ENCODE measurements at places on chromosomes 2 and 18.

DNA sequence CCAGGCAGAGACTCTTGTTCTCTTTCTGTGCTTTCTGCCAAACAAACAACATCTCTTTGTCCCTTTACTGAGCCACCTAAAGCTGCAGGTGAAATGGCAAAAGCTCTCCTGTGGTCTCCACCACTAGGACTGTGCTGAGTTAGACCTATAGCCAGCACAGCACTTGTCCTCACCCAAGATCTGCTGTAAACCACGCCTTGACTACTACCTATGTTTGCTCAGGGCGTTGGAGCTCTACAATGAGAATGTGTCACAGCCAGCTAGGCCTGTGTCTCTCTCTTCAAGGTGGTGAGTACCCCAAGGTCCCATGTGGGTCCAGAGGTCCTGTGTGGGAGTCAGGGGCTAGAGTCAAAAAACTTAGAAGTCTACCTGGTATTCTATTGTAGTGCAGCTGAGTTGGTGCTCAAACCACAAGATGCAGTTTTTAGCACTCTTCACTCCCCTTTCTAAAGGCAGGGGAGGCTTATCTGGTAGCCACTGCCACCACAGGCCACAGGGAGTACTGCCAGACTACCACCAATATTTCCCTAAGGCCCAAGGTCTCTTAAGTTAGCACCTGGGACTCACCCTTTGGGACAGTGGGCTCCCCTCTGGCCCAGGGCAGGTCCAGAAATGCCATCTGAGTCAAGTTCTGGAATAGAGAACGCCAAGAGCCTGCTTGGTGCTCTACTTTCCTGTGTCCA is 96.8 kb upstream of the RPRM start:
- no peak for DNase-seq

GRCh38 chr2:118668431-118669424 is 178.7 kb downstream of the EN1 start:
- no peak for DNase-seq

GRCh38 chr18:36757081-36757480 is 71.7 kb downstream of the TPGS2 start:
- DNase-seq: peak; percentile 58

DNA sequence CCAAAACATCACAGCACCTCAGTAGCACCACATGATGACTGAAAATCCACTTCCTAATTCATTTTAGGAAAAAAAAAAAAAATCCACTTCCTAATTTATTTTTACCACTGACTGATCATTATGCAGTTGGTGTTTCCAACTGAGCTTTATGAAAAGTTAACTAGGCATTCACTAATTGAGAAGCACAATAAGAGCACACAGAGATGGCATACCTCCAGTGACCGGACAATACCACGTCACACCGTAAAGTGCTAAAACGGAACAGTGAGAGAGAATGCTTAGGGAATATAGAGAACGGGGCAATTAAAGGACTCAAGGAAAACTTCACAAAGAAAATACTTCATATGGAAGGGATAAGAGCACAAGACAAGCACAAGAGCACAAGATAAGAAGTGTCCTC is 212.5 kb downstream of the NBAS start:
- DNase-seq: no peak

DNA sequence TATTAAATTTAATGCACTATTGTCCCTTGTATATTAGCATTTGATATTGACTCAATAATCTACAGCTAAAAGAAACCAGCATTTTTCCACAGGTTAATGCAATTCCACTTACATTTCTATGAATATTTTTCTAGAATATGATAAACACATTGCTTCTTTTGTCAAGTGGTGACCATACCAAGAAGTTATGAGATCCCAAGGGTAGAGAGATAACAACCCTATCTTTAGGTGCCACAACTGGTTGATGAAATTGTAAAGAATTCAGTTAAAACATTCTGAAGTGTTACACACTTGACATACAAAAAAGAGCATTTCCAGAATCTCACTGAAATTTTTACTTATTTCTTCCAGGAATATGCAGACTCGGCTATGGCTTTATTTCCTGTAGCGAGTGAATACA is 56.0 kb downstream of the ABCG8 start:
- DNase-seq: no peak

DNA sequence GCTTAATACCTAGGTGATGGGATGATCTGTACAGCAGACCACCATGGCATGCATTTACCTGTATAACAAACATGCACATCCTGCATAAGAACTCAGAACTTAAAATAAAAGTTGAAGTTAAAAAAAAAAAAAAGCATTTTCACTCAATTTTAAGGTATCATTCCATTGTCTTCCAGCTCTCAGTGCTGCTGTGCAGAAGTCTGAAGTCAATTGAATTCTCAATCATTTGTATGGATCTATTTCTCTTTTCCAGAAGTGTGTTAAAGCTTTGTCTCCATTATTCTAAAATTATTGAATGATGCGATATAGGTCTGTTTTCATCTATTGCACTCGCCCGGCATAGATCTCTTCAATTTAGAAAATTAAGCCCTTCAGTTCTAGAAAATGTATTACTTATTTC is 202.5 kb upstream of the EPAS1 start:
- no peak for DNase-seq

GRCh38 chr2:189056200-189057106 is 82.3 kb downstream of the COL3A1 start:
- DNase-seq: no peak

DNA sequence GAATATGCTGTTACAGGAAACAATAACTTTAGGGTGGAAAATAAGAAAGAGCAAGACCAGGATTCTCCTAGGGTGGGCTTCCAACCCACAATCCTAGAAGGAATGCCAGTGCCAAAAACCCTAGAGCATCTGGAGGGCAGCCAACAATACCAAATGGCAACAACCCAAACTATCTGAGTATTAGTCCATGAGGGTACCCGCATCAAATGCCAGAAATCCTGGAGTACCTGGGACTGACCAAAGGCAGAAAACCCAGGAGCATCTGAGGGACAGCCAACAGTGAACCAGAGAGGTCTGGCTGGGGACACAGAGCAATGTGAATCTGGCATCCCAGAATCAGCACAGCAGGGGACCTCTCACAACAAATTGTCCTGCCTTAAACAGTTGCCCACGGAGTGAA is 126.3 kb downstream of the SCG2 start:
- DNase-seq: no peak

DNA sequence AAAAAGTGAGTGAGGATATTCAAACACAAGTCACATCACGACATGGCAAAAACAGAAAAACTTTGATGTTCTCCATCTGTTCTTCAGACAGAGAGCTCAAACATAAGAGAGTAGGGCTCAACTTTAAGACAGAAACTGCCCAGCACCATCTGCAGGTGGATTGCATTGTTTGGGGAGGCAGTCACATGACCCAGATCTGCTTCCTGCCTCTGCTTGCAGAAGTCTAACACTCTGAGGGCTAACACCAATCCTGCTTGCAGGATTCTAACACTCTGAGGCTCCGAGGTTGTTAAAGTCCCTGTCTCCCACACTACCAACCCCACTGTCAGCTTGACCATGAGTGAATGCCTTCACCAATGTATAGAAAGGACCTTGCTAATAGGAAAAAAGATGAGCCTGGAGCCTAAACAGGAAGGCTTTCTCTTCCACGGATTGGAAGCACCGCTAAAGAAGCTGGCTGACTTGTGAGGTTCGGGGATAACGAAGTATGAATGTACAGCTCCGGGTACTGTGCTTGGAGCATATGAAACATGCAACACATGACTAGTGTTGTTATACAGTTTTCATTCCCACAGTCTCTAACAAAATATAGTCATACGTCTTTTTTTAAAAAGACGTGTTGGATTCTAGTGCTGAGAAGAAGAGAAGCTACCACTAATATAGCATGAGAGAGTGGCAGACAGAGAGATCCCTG is 176.6 kb upstream of the CREB1 start:
- DNase-seq: no peak

GRCh38 chr2:12549641-12550040 is 167.1 kb upstream of the TRIB2 start:
- DNase-seq: no peak

DNA sequence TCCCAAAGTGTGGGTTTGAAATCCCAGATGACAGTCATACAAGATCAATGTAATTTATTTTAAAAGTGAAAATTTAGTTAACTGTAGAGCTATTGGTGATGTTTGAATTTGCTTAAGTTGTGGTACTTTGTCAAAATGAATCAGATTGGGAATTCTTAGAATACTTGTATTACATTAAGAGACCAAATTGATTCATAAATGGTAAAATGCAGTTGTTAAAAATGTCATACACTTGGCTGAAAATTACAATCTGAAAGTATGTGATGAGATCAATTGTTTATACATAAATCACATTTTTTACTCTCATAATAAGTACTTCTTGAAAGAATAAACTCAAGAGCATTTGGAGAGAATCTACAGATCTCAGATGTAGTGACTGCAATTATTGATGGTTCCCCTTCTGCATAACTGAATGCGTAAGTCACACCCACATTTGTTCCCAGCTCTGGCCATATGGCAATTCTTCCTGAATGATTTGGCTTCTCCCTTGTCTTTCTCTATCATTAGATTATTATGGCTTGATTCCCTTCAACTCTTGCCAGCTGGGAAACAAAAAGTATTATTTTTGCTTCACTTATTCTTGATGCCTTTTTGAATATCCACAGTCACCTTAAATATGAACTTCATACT is 558.5 kb downstream of the CPS1 start:
- DNase-seq: no peak

- DNase-seq: no peak
These were observed 199.4 kb downstream of the ZEB2 start for GRCh38 chr2:144320491-144320890.

DNA sequence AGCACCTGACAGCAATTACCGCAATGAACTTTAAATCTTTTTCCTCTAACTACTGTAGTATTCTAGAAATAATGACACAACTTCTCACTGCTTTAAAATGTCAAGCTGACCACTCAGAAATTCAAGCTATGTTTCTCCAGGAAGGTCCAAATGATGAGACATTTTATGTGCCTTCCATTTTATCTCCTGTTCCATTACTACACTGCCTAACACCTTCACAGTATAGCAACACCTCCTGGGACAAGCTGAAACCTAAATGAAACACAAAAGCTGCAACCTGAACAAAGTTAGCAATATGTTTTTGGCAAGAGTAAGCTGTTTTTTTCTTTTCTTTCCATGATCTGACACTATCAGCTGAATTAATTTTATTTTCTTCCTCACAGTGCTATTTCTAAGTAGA is 81.9 kb downstream of the IKZF2 start:
- no peak for DNase-seq

All from HuH-7 (cell line).